ENCODE measurements at places on chromosomes 5 and 9. TPM values are rescaled to one million over a fixed set of nuclear protein-coding genes. Genes with fewer than 3 reads are reported as not detected.

GRCh38 chr5:159095151-159095721 lies 4.5 kb downstream of the EBF1 start:
- peak overlapping the region; percentile 95 for H3K27ac ChIP-seq
- H3K4me3 ChIP-seq = no peak overlapping the region
- DNase-seq = no peak
- H3K27me3 ChIP-seq = peaks cover 6% of the 10 kb centered on the region

GRCh38 chr9:9231946-9232345 lies 1380.9 kb downstream of the PTPRD start:
- H3K36me3 ChIP-seq = no peaks in the 10 kb centered on the region
- DNase-seq = no peak
- H3K4me3 ChIP-seq = no peak overlapping the region
- no peak overlapping the region for H3K27ac ChIP-seq
- H3K27me3 ChIP-seq = no peaks in the 10 kb centered on the region

- no peaks in the 10 kb centered on the region for H3K4me1 ChIP-seq
- no peak overlapping the region for H3K27ac ChIP-seq
- no peaks in the 10 kb centered on the region for H3K27me3 ChIP-seq
- H3K4me3 ChIP-seq = no peak overlapping the region
- no peak for DNase-seq
Observed at GRCh38 chr9:83772860-83773259, 44.7 kb downstream of the GKAP1 start.

DNA sequence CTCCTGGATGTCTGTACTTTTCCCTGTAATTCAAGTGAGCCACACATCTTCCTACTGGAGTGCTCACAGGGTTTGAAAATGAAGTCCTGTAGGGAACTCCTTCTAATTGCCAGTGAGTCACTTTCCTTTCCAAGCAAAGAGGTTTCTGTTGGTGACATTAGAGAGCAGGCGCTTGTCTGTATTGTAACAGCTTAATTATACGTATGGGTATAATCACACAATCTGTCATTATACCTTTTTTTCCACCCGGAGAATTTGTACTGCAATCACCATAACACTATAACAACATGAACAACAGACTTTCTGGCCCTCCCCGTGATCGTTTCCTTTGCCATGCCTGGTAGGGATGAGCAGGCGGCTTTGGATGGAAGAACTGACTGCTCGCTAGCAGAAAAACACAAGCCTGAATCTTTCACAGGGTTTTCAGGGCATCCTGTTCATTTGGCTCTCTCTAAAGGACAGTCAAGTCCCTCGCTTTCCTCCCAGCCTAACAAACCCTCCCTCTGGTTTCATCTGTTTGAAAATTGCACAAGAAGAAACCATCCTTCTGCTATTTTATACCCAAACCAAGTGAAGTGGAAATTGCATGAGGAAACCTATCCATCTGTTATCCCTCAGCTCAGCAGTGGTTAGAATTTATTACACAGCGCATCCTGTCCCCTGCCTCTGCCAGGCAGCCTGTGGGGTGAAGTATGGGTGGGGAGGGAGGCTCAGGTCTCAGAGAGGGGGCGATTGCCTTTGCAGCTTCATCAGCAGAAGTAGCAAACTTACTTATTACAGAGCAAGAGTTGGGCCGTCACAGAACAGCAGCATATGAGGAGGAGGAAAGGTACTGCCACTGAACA lies 307.0 kb upstream of the TLE4 start:
- no peak for DNase-seq
- no peak overlapping the region for H3K27ac ChIP-seq
- H3K27me3 ChIP-seq = no peaks in the 10 kb centered on the region
- no peak overlapping the region for H3K4me3 ChIP-seq

DNA sequence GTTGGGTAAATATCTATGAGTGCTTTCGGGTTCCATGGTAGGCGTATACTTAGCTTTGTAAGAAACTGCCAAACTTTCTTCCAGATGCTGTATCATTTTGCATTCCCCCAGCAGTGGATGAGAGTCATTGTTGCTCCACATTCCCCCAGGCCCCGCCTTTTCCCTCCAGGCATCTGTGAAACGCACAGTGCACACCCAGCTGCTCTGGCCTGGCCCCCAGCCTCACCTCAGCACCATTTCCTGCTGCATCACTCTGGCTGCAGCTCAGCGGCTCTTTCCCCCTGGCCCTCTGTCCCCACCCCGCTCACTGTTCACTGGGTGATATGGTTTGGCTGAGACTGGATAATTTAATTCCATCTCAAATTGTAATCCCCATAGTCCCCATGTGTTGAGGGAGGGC lies 76.6 kb upstream of the SPTLC1 start:
- no peak for DNase-seq
- no peak overlapping the region for H3K4me3 ChIP-seq
- peaks cover 9% of the 10 kb centered on the region for H3K4me1 ChIP-seq
- H3K27ac ChIP-seq = no peak overlapping the region
- no peaks in the 10 kb centered on the region for H3K27me3 ChIP-seq

DNA sequence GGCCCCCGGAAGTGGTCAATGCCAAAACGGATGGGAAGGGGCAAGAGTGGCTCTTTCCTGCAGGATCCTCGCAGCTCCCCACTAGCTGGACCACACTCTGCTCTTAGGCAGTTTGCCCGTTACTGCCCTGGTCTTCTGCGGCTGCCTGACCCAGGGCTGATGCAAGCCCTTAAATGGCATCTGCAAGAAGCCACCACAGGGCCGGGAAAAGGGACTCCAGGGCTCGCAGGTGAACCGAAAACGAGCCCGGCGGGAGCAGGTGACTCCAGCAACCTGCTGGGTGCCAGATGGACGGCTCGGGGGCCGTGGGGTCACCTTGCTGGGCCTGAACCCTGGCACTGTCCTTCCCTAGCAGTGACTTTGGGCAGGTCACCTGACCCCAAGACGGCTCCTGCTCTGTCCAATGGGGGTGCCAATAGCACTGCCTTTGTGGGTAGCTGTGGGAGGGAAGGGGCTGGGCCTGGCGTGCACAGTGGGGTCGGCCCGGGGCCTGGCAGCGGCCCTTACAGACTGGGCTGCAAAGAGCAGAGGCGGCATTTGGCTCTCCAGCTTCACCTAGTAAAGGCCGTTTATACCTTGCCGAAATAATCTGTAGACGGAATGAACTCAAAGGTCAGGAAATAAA lies 1.3 kb downstream of the TMEM250 start:
- peak overlapping the region; percentile 67 for H3K27ac ChIP-seq
- H3K27me3 ChIP-seq = no peaks in the 10 kb centered on the region
- DNase-seq = no peak
- no peaks in the 10 kb centered on the region for H3K36me3 ChIP-seq
- H3K4me1 ChIP-seq = peaks cover 23% of the 10 kb centered on the region
- peak overlapping the region; percentile 78 for H3K4me3 ChIP-seq

GRCh38 chr9:104992659-104993058 lies 64.7 kb upstream of the ABCA1 start:
- no peak overlapping the region for H3K4me3 ChIP-seq
- no peak overlapping the region for H3K27ac ChIP-seq
- H3K36me3 ChIP-seq = no peaks in the 10 kb centered on the region

DNA sequence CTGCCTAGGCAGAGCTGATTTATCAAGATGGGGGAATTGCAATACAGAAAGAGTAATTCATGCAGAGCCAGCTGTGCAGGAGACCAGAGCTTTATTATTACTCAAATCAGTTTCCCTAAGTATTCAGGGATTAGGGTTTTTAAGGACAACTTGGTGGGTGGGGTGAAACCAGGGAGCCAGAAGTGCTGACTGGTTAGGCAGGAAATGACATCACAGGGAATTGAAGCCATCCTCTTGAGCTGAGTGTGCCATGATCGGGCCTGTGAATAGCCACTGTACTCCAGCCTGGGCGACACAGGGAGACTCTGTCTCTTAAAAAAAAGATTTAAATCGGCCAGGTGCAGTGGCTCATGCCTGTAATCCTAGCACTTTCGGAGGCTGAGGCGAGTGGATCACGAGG lies 45.3 kb upstream of the CDK5RAP2 start:
- no peak for DNase-seq
- no peak overlapping the region for H3K27ac ChIP-seq
- H3K4me1 ChIP-seq = peaks cover 8% of the 10 kb centered on the region
- no peaks in the 10 kb centered on the region for H3K36me3 ChIP-seq

- H3K27ac ChIP-seq = no peak overlapping the region
- DNase-seq = no peak
- no peaks in the 10 kb centered on the region for H3K36me3 ChIP-seq
Observed at GRCh38 chr9:131868766-131869165, 128.9 kb upstream of the RAPGEF1 start.

- H3K4me3 ChIP-seq = no peak overlapping the region
- H3K4me1 ChIP-seq = peaks cover 4% of the 10 kb centered on the region
- no peak overlapping the region for H3K27ac ChIP-seq
Observed at GRCh38 chr5:177973066-177973635, 22.9 kb downstream of the PROP1 start.

DNA sequence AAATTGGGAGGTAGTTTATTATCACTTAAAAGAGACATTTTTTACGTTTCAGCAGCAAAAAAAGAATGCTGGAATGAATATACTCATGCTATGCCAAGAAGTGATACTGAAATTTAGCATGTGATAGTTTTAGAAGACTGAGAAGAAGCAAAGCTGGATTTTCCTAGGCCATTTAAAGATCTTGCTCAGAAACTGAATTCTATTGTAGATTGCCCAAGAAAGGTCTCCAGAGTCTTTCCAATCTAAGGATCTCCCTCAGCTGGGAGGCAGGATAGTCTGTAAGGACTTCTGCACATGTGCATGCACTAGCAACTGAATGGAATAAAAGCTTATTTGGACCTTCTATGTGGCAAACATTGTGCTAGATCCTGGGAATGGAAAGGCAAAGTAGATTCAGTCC lies 334.5 kb downstream of the DTWD2 start:
- no peak overlapping the region for H3K4me3 ChIP-seq
- no peaks in the 10 kb centered on the region for H3K36me3 ChIP-seq
- H3K27ac ChIP-seq = no peak overlapping the region

GRCh38 chr9:135813671-135814290 lies 93.6 kb downstream of the CAMSAP1 start:
- no peak for DNase-seq
- H3K27me3 ChIP-seq = no peaks in the 10 kb centered on the region
- H3K4me1 ChIP-seq = no peaks in the 10 kb centered on the region
- no peak overlapping the region for H3K4me3 ChIP-seq
- H3K27ac ChIP-seq = no peak overlapping the region

DNA sequence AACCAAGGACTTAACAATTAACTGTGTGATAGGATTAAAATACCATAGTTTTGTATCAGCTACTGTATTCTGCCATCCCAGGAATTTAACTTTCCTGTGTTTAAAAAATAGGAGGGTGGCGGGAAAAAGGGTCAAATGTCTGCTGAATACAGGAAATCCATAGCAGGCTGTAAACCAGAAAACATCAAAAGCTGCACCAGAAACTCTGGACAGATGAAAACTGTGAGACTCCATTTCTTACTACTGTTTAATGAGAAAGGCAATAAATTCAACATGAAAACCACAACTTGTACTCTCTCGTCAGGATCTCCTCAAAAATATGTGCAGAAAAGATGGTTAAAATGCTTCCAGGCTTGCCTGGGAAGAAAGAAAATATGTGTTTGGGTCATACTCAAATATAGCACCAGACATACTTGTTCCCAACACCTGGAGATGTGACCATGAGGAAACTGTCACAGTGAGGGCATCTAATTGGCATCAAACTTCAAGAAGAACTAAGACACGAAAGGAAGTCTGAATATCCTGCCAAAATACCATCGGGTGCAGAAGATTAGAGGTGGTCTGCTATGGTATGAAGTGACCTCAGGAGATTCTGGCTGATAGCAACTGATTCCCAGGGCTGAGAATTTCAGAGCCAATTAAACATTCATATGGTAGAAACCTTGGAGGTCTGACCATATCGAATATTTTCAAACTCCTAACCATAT lies 164.7 kb upstream of the TARS1 start:
- no peaks in the 10 kb centered on the region for H3K27me3 ChIP-seq
- H3K36me3 ChIP-seq = no peaks in the 10 kb centered on the region
- no peak overlapping the region for H3K4me3 ChIP-seq
- no peak overlapping the region for H3K27ac ChIP-seq

DNA sequence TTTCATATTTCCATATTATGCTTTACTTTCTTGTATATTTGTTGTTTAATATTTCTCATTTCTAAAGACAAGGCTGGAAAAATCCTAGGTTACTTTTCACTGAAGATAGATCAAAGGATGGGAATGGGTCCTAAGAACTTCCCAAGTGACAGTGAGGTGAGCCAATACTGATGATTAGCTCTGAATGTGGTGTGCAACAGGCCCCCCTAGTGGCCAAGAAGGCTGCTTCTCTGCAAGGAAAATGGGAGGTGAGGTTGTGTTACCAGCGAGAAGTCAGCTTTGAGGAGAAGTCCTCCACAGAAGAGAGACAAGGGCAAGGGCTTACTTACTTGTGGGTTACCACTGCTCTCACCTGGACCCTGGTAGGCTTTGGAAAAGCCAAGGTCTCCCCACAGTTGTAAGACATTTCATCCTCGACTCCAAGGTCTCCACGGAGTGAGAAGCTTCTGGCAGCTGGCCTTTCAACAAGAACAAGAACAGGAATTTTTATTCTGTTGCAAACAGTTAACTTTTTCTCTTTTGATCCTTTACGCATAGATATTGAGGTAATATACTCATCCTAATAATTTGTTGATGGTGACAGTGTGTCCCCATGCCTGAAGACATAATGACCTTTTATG lies 69.9 kb downstream of the MAMDC2 start:
- DNase-seq = peak; percentile 66
- H3K27ac ChIP-seq = no peak overlapping the region
- H3K36me3 ChIP-seq = no peaks in the 10 kb centered on the region
- no peak overlapping the region for H3K4me3 ChIP-seq
- H3K27me3 ChIP-seq = no peaks in the 10 kb centered on the region

- H3K27ac ChIP-seq = no peak overlapping the region
- H3K27me3 ChIP-seq = no peaks in the 10 kb centered on the region
- H3K4me3 ChIP-seq = no peak overlapping the region
- H3K4me1 ChIP-seq = no peaks in the 10 kb centered on the region
- no peaks in the 10 kb centered on the region for H3K36me3 ChIP-seq
- no peak for DNase-seq
Observed at GRCh38 chr9:34203992-34204635, 25.3 kb downstream of the UBAP1 start.

DNA sequence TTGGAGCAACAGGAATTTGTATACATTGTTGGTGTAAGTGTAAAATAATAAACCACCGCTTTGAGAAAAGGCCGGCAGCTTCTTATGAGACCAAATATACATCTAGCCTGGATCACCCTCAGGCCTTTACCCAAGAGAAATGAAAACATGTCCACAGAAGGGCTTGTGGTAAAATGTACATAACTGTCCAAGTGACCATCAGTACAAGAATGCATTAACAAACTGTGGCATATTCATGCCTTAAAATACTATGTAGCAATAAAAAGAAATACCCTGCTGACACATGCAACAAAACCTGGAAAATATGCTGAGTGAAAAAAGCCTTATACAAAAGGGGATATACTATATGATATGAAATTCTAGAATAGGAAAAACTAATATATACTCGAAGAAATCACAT lies 311.9 kb upstream of the TRPC7 start:
- no peaks in the 10 kb centered on the region for H3K4me1 ChIP-seq
- H3K27me3 ChIP-seq = no peaks in the 10 kb centered on the region
- no peak overlapping the region for H3K27ac ChIP-seq

EQTN gene
- 0.45 TPM for total RNA-seq

ATG10 gene
- 12.8 TPM for total RNA-seq

TAF11L8 gene
- not detected for total RNA-seq

C9orf50 gene
- total RNA-seq = not detected

TERT gene
- not detected for total RNA-seq

ASS1 gene
- 235 TPM for total RNA-seq

SLC6A7 gene
- total RNA-seq = not detected
